Calu3 (cell line): ENCODE measurements at places on chromosomes 13 and 19. TPM values are rescaled to one million over a fixed set of nuclear protein-coding genes. Genes with fewer than 3 reads are reported as not detected.

Gene PRTN3
- not detected in 2 replicates for total RNA-seq

Gene TSHZ3
- total RNA-seq: not detected in 2 replicates

DNA sequence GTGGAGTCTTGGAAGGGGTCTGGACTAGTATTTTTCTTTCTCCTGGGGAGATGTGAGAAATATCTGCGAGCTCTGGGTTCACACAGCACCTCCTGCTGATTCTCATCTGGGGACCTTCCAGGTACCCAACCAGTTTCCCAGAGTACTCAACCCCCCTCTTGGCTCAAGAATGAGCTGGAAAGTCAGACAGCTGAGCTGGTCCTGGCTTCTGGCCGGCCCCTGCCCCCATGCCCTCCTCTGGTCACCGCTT is 2.2 kb upstream of the PDE4A start:
- H3K4me3 ChIP-seq: no peak overlapping the region
- no peak for DNase-seq
- peaks cover 7% of the 10 kb centered on the region for H3K36me3 ChIP-seq
- no peak overlapping the region for H3K27ac ChIP-seq
- H3K27me3 ChIP-seq: peaks cover 68% of the 10 kb centered on the region

Gene RNF17
- not detected in 2 replicates for total RNA-seq

Gene ZNF844
- not detected in 2 replicates for total RNA-seq

GRCh38 chr19:19606021-19606420 is 12.5 kb downstream of the PBX4 start:
- H3K27me3 ChIP-seq: no peaks in the 10 kb centered on the region
- peaks cover 12% of the 10 kb centered on the region for H3K36me3 ChIP-seq
- DNase-seq: peak; percentile 47
- H3K27ac ChIP-seq: peak overlapping the region; percentile 76
- H3K4me3 ChIP-seq: peak overlapping the region; percentile 39

DNA sequence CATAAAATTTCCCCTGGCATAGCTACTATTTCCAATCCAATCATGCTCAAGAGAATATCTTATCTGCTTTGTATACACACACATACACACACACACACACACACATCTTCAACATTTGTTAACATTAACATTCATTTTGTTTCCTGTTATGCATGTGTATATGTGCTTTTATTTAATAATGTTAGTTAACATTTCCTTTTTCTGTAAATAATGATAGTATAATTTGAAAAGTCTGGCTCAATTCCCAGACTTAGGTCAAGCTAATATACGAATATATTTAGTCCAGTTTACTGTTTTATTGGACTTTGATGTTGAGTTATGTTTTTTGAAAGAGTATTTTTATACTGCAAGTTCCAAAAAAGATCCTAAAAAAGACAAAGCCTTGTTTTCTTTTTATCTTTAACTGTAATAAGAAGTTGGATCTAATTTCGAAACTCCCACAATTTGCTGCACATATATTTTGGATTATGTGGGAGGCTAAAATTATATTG is 1072.4 kb downstream of the EFNB2 start:
- H3K4me3 ChIP-seq: no peak overlapping the region
- no peaks in the 10 kb centered on the region for H3K36me3 ChIP-seq
- DNase-seq: no peak
- no peaks in the 10 kb centered on the region for H3K27me3 ChIP-seq
- H3K27ac ChIP-seq: no peak overlapping the region

DNA sequence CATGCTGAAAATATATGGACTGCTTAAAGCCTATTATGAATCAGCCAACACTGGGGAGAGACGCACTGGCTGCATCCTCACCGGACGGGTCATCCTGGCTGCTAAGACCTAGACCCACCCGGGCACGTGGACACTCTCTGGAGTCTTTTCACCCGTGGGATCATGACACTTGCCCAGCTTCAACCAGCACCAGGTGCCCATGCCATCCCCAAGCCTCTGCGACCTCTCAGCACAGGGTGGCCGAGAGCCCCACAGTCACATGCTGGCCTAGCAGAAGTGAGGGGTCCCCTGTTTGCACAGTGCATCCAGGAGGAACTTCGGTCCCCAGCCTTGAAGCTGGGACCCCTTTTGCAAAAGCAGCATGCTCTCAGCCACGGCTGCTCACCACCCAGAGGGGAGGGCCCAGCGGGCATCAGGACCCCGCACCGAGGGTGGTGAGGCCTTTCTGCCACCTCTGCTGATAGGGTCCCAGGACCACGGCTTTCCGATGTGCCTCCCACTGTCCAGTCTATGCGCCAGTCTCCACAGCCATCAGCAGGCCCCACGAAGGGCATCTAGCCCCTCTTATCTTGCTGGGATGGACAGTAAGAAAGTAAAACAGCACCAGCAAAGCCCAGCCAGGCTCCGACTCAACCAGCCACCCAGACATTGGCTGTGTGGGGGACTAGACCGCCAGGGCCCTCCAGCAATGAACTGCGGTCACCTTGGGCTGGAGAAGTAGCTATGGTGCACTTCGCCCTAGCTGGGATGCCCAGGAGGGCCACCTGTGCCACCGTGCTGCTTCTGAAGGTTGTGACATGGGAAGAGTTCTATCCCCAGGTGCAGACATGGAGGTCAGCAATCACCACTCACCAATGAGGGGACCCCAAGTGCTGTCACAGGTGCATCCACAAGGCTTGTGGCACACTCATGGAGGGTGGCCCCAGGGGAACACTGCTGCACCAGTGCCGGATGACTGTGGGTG is 73.1 kb downstream of the CEBPG start:
- no peak overlapping the region for H3K4me3 ChIP-seq
- H3K36me3 ChIP-seq: no peaks in the 10 kb centered on the region
- no peaks in the 10 kb centered on the region for H3K4me1 ChIP-seq

DNA sequence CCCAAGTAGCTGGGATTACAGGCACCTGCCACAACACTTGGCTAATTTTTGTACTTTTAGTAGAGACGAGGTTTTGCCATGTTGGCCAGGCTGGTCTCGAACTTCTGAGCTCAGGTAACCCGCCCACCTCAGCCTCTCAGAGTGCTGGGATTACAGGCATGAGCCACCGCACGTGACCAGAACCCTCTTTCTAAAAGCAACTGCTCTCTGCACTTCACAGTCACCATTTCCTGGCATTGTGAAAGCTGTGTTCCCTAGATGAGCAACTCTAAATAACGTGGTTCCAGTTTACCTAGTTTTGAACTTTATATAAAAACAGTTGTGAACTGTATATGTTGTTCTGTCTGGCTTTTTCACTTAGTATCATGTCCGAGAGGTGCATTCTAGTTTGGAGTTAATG is 152.9 kb downstream of the SIPA1L3 start:
- H3K36me3 ChIP-seq: peaks cover 6% of the 10 kb centered on the region
- no peak overlapping the region for H3K27ac ChIP-seq
- no peak for DNase-seq
- H3K4me1 ChIP-seq: peaks cover 20% of the 10 kb centered on the region
- H3K27me3 ChIP-seq: no peaks in the 10 kb centered on the region

GRCh38 chr13:100941377-100942368 is 267.1 kb upstream of the TMTC4 start:
- no peaks in the 10 kb centered on the region for H3K36me3 ChIP-seq
- H3K4me3 ChIP-seq: no peak overlapping the region
- DNase-seq: no peak
- peaks cover 35% of the 10 kb centered on the region for H3K27me3 ChIP-seq
- no peaks in the 10 kb centered on the region for H3K4me1 ChIP-seq
- H3K27ac ChIP-seq: no peak overlapping the region

DNA sequence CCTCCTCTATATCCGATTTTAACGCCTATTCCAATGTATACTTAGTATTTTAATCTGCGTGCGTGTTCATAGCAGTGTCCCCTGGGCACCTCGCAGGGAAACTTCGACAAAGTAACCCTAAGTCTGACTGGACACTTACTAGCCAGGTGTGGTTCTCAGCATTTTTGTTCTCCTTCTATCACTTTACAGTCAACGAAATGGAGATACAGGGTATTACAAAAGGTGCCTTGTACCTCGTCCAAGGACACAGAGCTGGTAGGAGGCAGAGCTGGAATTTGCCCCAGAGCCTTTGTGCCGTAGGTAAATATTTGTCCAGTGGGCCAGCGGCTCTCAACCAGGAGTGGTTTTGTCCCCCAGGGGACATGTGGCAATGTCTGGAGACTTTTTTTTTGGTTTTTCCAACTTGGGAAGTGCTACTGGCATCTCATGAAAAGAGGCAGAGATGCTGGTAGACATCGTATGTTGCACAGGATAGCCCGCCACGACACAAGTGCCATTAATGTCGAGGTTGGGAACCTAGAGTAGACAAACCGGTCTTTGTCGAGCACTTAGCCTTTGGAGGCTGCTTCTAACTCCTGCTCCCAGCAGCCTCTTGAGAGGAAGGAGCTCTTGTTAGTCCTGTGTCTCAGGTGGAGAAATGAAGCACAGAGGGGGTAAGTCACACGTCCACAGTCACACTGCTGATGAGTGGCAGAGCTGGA is 1.1 kb downstream of the ZNF444 start:
- H3K27me3 ChIP-seq: no peaks in the 10 kb centered on the region
- H3K4me1 ChIP-seq: peaks cover 46% of the 10 kb centered on the region
- H3K36me3 ChIP-seq: peaks cover 50% of the 10 kb centered on the region

Gene EPS8L1
- total RNA-seq: 97.3 and 147 TPM in 2 replicates

GRCh38 chr13:79806821-79807220 is 325.9 kb downstream of the NDFIP2 start:
- no peak for DNase-seq
- no peaks in the 10 kb centered on the region for H3K27me3 ChIP-seq
- H3K4me1 ChIP-seq: peaks cover 2% of the 10 kb centered on the region
- no peaks in the 10 kb centered on the region for H3K36me3 ChIP-seq

DNA sequence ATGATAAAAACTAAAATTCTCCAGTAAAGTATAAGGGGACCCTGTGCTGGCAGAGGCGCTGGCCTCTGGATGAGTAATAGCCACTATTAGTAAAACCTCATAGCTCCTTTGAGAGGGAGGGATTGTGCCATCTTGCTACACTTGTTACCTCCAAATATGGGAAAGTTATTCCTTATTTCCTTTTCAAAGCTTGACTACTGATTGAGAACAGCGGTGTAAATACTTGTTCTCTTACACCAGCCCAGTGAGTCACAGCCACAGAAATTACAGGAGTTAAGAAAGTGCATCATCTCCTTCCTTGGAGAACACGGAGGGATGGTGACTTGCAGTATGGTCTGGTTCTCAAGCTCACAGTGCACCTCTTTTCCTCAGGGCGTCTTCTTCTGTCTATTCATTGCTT is 379.0 kb downstream of the EFNB2 start:
- DNase-seq: peak; percentile 1
- no peak overlapping the region for H3K27ac ChIP-seq
- H3K27me3 ChIP-seq: no peaks in the 10 kb centered on the region
- peaks cover 12% of the 10 kb centered on the region for H3K4me1 ChIP-seq
- H3K36me3 ChIP-seq: no peaks in the 10 kb centered on the region

GRCh38 chr19:20250121-20250520 is 83.1 kb downstream of the ZNF486 start:
- no peak for DNase-seq
- H3K4me1 ChIP-seq: no peaks in the 10 kb centered on the region
- no peaks in the 10 kb centered on the region for H3K27me3 ChIP-seq
- H3K27ac ChIP-seq: no peak overlapping the region
- no peak overlapping the region for H3K4me3 ChIP-seq

Gene TBXA2R
- 0.20 and 0.24 TPM in 2 replicates for total RNA-seq

DNA sequence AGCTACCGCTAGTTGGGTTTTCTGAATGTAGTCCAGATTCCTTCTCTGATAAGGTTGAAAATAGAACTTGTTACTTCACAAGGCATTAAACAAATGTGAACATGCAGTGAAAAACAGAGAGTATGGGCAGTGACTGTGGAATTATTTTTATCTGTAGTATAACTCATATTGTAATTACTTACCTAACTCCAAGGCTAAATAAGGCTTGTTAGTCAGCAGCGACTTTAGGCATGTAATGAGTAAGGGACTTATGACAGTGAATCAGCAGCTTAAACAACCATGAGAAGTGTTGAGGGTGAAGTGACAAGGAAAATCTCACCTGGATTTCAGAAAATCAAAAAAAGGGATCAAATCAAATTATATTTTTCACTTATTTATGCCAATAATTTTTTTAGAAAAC is 1719.5 kb upstream of the MIR17HG start:
- no peak overlapping the region for H3K4me3 ChIP-seq
- no peaks in the 10 kb centered on the region for H3K4me1 ChIP-seq
- H3K36me3 ChIP-seq: no peaks in the 10 kb centered on the region
- no peak overlapping the region for H3K27ac ChIP-seq
- no peaks in the 10 kb centered on the region for H3K27me3 ChIP-seq
- DNase-seq: no peak

DNA sequence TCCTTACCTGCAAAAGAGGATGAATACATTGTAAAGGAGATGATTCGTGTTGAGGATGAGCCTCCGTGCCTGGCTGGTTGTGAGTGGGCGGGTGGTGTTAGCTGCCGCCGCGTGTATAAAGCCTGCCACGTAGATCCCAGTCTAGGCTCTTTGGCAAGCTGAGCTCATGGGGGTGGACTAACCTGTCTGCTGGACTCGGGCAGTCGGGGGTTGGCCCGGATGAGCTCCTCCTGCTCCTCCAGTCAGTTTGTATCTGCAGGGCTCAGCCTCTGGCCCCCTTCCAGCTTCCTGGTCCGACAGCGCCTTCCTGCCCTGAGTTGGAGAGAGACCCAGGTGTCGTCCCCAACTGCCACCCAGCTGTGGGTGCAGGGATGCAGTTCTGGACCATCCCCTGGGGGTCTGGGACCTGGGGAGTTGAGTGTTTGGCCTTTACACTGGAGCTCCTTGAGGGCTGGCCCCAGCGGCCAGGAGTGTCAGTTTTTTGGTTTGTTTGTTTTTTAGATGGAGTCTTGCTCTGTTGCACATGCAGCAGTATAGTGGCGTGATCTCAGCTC is 20.9 kb downstream of the TECR start:
- H3K4me3 ChIP-seq: no peak overlapping the region
- H3K4me1 ChIP-seq: peaks cover 17% of the 10 kb centered on the region
- H3K27me3 ChIP-seq: no peaks in the 10 kb centered on the region
- H3K27ac ChIP-seq: no peak overlapping the region

Gene LYPD4
- not detected in 2 replicates for total RNA-seq

Gene ZNF101
- total RNA-seq: 8.3 and 10.2 TPM in 2 replicates

DNA sequence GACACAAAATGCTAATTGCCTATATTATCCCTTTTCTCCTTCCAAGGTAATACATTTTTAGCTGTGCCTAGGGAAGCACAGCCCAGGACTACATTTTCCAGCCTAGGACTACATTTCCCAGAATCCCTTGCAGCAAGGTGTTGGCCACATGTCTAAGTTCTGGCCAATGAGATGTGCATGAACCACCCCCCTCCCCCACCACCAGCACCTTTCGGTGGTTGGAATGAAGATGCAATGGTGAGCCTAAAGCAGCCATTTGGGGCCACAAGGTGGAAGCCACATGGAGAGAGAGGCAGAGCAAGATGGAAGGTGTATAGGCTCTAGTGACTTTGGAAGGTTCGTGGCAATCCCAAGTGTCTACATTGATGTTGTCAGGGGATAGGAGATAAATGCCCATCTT is 16.2 kb downstream of the UNC13A start:
- no peak overlapping the region for H3K4me3 ChIP-seq
- peak; percentile 40 for DNase-seq
- H3K4me1 ChIP-seq: no peaks in the 10 kb centered on the region
- H3K36me3 ChIP-seq: no peaks in the 10 kb centered on the region
- peaks cover 50% of the 10 kb centered on the region for H3K27me3 ChIP-seq

- H3K4me3 ChIP-seq: no peak overlapping the region
- H3K27me3 ChIP-seq: no peaks in the 10 kb centered on the region
Measured at GRCh38 chr13:87198371-87198770, 472.8 kb upstream of the SLITRK5 start.

Gene CFAP97D2
- not detected in 2 replicates for total RNA-seq

Gene ATXN8OS
- not detected in 2 replicates for total RNA-seq

Gene LYPD3
- total RNA-seq: 6.6 and 6.9 TPM in 2 replicates
